ENCODE measurements at places on chromosomes 3 and 15. TPM values are rescaled to one million over a fixed set of nuclear protein-coding genes. Genes with fewer than 3 reads are reported as not detected.

DNA sequence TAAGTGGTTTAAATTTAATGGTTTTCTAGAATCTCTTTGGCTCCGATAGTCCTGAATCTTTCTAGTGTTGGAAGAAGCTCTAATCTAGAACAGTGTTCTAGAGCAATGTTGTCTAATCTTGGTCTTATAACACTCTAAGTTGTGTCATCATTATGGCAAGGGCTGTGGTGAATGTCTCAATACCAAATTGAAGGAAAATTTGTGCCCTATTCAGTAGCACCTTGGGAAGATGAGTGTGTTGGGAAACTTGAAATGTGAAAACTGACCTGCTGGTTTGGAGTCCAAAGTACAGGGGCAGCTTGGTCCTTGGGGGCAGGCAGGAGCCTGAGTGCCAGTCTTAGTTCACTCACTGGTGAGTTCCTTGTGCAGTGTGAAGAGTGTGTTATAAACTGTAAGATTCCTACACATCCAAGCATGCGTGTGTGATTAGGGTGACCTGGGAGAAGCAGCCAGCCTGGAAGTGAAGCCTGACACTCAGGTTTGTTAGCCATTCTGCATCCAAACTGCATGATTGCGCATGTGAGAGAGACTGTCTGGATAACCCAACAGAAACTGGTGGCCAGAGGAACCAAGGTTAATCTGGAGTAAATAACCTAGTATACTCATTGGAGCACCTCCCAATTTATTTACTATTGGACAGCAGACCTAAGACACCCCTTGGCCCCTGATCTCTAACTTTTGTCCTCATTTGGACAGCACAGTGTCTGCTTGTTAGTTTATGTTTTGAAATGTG is 14.6 kb downstream of the ZNF592 start:
- DNase-seq: no peak

- DNase-seq: no peak
These were observed 61.3 kb upstream of the PRR23E start for GRCh38 chr3:127131424-127132170.

The GXYLT2 gene
- total RNA-seq: 0.09 TPM

DNA sequence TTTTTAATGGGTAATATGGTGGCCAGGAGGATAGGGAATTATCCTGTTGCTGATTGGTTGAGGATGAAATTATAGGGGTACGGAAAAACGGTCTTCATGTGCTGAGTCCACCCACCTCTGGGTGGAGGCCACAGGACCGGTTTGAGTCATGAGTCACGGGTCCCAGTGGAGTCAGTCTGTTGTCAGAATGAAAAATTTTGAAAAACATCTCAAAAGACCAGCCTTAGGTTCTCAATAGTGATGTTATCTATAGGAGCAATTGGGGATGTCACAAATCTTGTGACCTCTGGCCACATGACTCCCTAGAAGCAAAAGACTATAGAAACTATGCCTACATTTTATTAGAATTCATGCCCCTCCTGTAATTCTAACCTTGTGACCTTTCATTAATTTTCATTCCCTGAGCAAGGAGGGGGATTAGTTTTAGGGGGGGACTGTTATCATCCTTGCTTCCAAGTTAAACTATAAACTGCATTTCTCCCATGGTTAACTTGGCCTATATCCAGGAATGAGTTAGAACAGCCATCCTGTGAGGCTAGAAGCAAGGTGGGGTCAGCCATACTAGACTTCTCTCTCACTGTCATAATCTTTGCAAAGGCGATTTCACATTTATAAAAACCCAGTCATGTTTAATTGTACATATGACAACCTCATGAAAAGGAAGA is 101.2 kb downstream of the TCF12 start:
- peak; percentile 19 for DNase-seq

The DAZL gene
- not detected for total RNA-seq

Measured in dermis blood vessel endothelial cell (primary cell).